ENCODE measurements at places on chromosomes 2 and 18.

DNA sequence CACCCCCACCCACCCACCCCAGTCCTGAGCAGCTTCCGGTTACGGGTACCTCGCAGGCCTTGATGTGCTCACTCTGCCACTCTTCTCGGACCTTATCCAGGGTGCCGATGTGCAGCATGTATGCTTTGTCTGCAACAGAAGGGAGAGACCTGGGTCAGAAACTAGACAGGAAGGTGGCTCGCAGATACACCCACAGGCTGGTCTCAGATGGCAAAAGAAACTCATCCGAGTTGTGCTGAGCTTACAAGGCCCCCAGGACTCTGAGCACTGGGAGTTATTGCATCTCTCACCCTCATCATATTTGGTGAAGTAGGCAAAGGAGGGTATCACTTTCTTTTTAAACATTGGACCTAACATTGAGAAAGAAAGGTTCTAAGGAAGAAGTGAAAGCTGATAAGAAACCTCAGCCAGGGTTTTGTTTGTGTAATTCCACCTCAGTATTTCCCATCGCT is 30.6 kb upstream of the EPG5 start:
- no peak for DNase-seq

DNA sequence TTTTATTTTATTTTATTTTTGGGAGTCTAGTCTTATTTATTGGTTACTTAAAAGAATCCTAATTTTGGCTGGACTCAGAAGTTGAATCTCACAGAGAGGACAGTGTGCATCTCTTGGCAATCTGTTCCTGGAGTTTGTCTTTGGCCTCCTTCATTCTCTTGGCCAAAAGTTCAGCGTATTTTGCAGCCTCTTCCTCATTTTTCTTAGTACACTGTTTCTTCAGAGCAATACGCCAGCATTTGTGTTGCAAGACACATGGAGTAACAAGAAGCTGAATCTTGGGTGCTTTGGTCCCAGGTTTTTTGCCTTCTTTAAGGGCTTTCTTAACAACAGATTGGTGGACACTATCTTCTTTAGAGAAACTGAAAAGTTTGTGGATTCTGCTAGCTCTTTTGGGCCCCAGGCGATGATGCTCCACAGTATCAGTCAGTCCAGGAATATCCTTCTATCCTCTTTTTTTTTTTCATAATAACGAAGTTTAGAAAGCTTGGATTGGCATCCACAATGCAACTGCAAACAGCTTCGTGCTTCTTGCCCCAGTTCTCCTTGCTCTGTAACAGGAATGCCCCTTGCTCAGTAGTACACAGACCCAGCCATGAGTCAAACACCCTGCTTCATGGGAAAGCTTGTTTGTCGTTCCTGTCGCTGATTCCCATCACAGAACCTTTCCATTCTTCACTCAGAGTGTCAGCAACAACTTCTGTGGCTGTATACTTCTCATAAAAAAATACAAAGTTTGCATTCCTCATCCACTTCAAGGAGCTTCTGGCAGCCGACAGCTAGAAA is 34.8 kb upstream of the RFX8 start:
- no peak for DNase-seq

GRCh38 chr2:215002500-215002899 is 135.9 kb downstream of the ABCA12 start:
- no peak for DNase-seq

GRCh38 chr2:74925361-74925786 is 33.1 kb upstream of the POLE4 start:
- no peak for DNase-seq

Measured in DMS79 (cell line).